ENCODE measurements at places on chromosomes 11 and 22. TPM values are rescaled to one million over a fixed set of nuclear protein-coding genes. Genes with fewer than 3 reads are reported as not detected.

DNA sequence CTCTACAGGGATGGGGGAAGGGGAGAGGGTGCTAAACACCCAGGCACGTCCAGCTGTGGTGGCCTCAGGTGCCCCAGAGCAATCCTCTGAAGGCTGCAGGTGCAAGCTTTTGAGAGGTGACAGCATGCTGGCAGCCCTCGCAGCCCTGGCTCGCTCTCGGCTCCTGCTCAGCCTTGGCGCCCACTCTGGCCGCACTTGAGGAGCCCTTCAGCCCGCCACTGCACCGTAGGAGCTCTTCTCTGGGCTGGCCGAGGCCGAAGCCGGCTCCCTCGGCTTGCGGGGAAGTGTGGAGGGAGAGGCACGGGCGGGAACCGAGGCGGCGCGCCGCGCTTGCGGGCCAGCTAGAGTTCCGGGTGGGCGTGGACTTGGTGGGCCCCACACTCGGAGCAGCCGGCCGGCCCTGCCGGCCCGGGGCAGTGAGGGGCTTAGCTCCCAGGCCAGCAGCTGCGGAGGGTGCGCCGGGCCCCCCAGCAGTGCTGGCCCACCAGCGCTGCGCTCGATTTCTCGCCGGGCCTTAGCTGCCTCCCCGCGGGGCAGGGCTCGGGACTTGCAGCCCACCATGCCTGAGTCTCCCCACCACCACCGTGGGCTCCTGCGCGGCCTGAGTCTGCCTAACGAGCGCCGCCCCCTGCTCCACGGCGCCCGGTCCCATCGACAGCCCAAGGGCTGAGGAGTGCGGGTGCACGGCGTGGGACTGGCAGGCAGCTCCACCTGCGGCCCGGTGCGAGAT is 112.1 kb downstream of the TRIM29 start:
- no peak overlapping the region for H3K27ac ChIP-seq
- no peak overlapping the region for H3K4me3 ChIP-seq
- no peak for DNase-seq
- H3K36me3 ChIP-seq = no peaks in the 10 kb centered on the region
- H3K27me3 ChIP-seq = no peaks in the 10 kb centered on the region
- no peaks in the 10 kb centered on the region for H3K4me1 ChIP-seq

DNA sequence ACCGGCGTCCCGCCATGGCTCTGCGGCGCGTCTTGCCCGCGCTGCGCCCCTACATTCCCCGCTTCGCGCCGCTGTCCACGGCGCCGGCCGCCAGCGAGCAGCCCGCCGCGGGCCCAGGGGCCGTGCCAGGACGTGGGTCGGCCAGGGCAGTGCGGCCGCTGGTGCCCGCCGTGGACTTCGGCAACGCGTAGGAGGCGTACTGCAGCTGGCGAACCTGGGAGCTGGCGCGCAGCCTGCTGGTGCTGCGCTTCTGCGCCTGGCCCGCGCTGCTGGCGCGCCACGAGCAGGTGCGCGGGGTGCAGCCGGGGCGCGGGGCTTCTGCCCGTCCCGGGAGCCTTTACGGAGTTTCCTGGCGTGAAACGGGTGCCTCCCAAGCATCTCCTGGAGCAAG is 20.1 kb downstream of the DGCR6L start:
- no peak for DNase-seq
- H3K27me3 ChIP-seq = peaks cover 2% of the 10 kb centered on the region
- peaks cover 7% of the 10 kb centered on the region for H3K4me1 ChIP-seq
- H3K4me3 ChIP-seq = peak overlapping the region; percentile 82
- no peak overlapping the region for H3K27ac ChIP-seq

DNA sequence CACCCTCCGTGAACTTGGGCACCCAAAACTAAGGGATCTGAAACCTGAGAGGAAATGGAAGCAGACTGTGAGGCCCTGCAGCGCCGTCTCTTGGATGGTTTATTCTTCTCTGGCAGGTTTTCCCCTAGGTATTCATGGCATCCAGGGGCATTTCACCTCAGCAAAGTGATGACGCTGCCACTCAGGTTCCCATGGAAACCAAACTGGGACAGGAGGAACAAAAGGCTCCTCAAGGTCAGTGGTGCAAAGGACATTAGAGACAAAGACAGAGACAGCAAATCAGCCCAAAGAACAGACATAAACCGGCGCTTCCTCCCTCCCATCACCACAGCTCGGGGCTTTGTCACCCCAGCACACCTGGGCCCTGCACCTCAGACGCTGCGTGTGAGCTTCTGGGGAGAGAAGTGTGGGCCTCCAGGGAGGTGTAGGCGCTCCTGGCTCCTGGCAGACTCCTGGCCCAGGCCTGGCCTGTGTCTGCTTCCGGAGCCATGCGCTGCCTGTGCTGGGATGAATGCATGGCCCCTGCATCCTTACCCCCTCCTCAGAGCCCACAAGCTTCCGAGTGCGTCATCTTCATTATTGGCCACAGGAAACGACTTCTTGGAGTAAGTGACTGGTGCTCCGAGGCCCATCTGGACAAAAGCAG is 5.9 kb downstream of the TP53AIP1 start:
- H3K27me3 ChIP-seq = no peaks in the 10 kb centered on the region
- H3K4me1 ChIP-seq = peaks cover 5% of the 10 kb centered on the region
- no peak overlapping the region for H3K27ac ChIP-seq
- H3K4me3 ChIP-seq = no peak overlapping the region
- DNase-seq = no peak

Gene MAPK8IP2
- 0.25 TPM for polyA plus RNA-seq

Gene FXYD6
- 44.1 TPM for polyA plus RNA-seq

Gene BIRC3
- polyA plus RNA-seq = 3.0 TPM

- no peak overlapping the region for H3K4me3 ChIP-seq
- no peaks in the 10 kb centered on the region for H3K4me1 ChIP-seq
- H3K36me3 ChIP-seq = no peaks in the 10 kb centered on the region
- H3K27me3 ChIP-seq = no peaks in the 10 kb centered on the region
Observed at GRCh38 chr11:129625930-129626329, 189.7 kb upstream of the TMEM45B start.

DNA sequence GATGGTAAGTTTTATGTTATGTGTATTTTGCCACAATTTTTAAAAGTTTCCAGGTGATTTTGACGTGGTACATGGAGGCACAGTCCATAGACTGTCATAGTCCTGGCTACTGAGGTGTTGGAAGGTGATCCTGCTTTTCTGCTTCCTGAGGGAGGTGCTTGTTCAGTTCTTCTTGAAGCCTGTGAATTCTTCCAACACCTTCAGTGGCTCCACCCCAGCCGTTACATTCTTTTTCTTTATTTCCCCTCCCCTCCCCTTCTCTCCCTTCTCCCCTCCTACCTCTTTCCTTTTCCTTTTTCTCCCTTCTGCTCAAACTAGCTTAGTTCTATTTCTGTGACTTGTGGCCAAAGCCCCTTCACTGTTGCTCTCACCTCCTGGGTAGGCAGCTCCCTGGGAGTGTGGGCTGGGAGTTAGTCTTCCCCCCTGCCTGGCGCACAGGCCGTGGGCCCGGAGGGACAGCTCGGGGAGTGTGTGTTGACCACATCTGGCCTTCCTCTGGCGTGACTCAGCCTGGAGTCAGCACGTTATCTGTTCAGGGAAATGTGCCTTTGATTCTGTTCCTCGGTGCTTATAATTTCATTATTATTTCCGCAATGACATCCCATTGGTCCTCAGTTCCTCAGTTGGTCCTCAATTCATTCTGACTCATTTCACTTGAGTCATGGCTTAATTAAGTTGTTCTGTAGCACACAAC is 566.2 kb downstream of the TBC1D22A start:
- H3K27me3 ChIP-seq = no peaks in the 10 kb centered on the region
- H3K36me3 ChIP-seq = no peaks in the 10 kb centered on the region
- no peak for DNase-seq
- H3K4me3 ChIP-seq = no peak overlapping the region
- no peaks in the 10 kb centered on the region for H3K4me1 ChIP-seq
- no peak overlapping the region for H3K27ac ChIP-seq

Gene KRTAP5-10
- polyA plus RNA-seq = not detected

Gene DUSP8
- 0.06 TPM for polyA plus RNA-seq

Gene C11orf58
- polyA plus RNA-seq = 102 TPM

Gene MS4A15
- not detected for polyA plus RNA-seq

Gene RAB3IL1
- polyA plus RNA-seq = not detected

Gene ATG2A
- polyA plus RNA-seq = 32.2 TPM

DNA sequence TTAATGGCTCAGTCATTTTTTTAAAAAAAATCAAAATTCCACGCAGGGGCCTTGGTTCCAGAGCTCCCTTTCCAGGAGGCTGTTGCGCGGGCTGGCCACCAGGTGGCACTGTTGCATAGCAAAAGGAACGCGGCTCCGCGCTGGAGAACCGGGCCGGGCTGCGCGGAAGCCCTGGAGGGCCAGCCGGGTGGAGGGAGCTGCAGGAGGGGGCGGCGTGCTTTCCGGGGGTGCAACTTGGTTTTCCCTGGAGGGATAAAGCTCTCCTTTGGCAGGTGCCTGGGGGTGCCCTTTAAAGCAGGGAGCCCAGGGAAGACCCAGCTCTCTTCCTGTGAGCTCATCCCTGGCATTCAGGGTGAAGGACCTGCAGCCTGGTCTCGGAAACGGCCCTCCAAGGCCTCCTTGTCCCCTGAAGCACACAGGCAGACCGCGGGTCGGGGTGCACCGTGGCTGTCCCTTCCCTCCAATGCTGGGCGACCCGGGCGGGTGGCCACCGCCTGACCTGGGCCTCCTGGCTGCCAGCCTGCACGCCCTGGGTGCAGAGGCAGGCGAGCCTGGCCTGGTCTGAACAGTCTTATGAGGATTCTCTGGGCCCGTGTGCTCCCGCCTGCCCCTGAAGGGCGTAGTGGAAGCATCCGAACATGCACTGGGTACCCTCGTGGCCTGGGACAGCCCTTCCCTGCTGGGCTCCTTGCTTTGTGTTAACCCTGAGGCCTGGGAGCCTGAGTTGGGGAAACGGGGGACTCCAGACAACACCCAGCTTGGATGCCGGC is 23.4 kb downstream of the KRTAP5-5 start:
- no peak overlapping the region for H3K27ac ChIP-seq
- no peaks in the 10 kb centered on the region for H3K4me1 ChIP-seq
- no peaks in the 10 kb centered on the region for H3K36me3 ChIP-seq
- H3K27me3 ChIP-seq = no peaks in the 10 kb centered on the region
- H3K4me3 ChIP-seq = no peak overlapping the region

Gene SEPTIN3
- polyA plus RNA-seq = not detected

- no peak overlapping the region for H3K4me3 ChIP-seq
- no peak for DNase-seq
- no peak overlapping the region for H3K27ac ChIP-seq
- no peaks in the 10 kb centered on the region for H3K27me3 ChIP-seq
- no peaks in the 10 kb centered on the region for H3K4me1 ChIP-seq
- peaks cover 80% of the 10 kb centered on the region for H3K36me3 ChIP-seq
Observed at GRCh38 chr11:33761471-33761870, 12.8 kb downstream of the FBXO3 start.

Gene BTBD10
- polyA plus RNA-seq = 19.8 TPM

DNA sequence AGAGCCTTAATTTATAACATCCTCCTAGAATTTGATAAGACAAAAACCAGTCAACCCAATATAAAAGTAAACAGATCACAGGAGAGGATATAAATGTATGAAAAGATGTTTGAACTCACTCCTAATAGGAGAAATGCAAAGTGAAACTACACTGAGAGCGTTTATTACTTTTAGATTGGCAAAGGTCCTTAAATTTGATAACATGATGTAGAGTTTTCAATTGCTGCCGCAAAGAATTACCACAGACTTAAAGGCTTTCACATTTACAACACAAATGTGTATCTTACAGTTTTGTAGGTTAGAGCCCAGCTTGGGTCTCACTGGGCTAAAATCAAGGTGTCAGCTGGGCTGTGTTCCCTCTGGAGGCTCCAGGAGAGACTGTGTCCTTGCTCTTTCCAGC is 9.1 kb upstream of the POU2AF2 start:
- H3K27ac ChIP-seq = no peak overlapping the region
- H3K36me3 ChIP-seq = no peaks in the 10 kb centered on the region
- no peaks in the 10 kb centered on the region for H3K4me1 ChIP-seq
- DNase-seq = no peak
- H3K27me3 ChIP-seq = no peaks in the 10 kb centered on the region

DNA sequence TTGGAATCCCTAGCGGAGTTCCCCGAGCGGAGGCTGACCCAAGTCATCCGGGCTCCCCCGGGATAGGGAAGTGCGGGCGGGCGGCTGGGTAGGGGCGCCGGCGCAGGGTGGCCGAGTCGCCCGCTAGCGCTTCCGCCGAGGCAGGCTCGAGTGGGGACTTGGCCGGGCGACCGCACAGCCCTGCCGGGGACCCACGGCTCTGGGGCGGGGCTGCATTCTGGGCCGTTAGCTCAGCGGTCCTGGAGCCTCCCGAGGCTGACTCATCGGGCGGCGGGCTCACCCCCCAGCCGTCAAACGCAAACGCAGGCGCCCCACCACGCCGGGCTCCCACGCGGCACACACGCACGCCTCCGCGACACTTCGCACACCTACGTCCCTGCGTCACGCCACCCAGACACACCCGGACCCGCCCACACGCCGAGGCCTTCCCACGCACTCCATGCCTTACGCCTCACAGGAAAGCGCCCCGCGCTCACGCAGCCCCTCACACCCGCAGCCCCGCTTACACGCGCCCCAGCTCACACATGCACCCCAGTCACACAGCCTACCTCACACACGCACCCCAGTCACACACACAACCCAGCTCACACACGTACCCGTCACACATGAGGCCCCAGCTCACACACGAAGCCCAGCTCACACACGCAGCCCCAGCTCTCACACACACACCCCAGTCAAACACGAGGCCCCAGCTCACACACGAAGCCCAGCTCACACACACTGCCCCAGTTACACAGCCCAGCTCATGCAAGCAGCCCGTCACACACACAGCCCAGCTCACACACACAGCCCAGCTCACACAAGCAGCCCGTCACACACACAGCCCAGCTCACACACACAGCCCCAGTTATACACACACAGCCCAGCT is 1.2 kb downstream of the PHLDB1 start:
- H3K27ac ChIP-seq = peak overlapping the region; percentile 38
- peaks cover 35% of the 10 kb centered on the region for H3K4me1 ChIP-seq
- H3K27me3 ChIP-seq = peaks cover 85% of the 10 kb centered on the region
- peak; percentile 95 for DNase-seq
- no peaks in the 10 kb centered on the region for H3K36me3 ChIP-seq

DNA sequence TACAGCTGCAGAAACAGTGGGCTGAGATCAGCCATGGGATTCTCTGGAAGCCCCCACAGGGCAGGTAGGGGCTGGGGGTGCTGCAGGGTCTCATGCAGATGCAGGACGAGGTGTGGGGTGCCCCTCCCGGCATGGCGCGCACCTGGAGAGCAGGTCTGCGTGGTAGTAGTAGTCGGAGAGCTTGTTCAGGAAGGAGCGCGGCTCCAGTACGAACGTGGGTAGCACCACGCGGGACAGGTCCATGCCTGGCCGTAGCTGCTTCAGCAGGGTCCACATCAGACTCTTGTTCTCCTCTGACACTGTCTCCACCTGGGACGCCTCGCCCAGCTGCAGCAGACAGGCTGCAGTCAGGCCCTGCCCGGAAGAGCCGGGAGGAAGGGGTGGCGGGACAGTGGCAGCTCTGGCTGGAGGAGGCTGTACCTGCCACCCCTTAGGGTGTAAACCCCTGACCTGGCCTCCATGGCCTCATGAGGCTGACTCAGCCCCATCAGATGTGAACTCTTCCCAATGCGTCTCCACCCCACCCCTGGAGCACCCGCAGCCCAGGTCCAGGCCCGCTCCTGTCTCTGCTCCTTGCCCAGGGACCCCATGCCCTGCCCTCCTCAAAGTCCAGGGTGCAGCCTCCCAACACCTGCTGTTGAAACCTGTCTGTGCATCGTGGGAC is 47.0 kb upstream of the CARS1 start:
- no peaks in the 10 kb centered on the region for H3K27me3 ChIP-seq
- H3K4me1 ChIP-seq = peaks cover 18% of the 10 kb centered on the region
- H3K27ac ChIP-seq = no peak overlapping the region
- H3K4me3 ChIP-seq = no peak overlapping the region
- DNase-seq = no peak
- peaks cover 21% of the 10 kb centered on the region for H3K36me3 ChIP-seq

All from CD14-positive monocyte (primary cell).